Ascending aorta (tissue), 2 donors: ENCODE measurements at places on chromosomes 2 and 18. TPM values are rescaled to one million over a fixed set of nuclear protein-coding genes. Genes with fewer than 3 reads are reported as not detected.

DNA sequence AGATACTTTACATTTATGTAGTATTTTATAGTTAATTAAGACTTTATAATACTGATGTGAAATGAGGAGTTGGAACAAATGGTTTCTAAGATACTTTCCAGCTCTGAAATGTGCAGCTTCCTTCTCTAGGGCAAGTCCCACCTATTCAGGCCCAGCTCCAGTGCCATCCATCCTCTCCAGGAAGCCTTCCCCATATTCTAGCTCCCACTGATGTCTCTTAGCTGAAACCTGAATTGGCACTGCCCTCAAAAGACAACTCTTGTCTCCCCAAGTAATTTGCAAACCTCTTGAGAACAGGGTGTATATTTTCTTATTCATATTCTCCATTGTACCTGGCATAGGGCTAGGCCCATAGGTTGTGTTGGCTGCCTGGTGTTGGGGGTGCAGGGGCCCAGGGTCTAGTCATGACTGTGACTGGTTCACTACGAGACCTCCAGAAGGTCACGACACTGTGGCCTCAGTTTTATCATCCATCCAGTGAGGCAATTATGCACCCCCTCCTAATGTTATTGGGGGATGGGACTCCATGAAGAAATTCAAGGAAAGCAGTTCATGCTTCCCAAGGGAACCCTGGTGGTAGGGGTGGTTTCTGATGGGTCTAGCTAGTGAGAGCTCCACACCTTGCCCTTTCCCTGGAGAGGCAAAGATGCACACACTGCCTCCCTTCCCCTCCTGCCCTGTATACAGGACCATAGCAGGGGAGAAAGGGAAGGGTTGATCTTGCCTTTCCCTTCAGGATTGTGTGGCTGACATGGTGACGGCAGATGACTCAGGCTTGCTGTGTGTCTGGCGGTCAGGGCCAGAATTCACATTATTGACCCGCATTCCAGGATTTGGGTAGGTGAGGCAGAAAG lies 2.8 kb downstream of the WDR54 start:
- H3K27ac ChIP-seq = no peak overlapping the region
- DNase-seq = no peak
- peaks cover 3% of the 10 kb centered on the region for H3K4me1 ChIP-seq
- no peak overlapping the region for H3K4me3 ChIP-seq

DNA sequence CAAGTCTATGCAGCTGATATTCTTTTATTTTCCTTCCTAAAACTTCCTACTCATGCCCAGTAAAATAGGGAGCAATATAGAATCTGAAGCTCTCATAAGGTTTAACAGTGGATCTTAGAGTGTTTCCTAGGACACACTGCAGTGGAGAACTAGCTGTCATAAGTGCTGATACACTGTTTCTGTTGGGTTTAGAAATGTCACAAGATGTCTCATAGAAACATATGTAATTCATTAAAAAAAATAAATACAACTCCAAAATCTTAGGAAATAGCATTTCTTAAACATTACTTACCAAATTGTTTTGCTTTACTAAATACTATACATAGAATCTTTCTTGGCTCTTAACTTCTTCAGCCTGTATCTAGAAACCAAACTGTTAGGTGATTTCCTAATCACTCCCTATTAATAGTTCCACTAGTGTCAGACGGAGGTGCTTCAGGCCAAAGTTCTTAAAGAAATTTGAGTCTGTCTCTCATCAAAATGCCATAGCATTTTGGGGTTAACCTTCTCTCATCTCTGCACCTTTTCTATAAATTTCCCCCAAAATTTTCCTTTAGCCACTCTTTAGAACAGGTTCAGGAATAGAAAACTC lies 93.7 kb downstream of the CERKL start:
- no peaks in the 10 kb centered on the region for H3K4me1 ChIP-seq
- H3K27ac ChIP-seq = no peak overlapping the region
- no peak for DNase-seq
- H3K36me3 ChIP-seq = no peaks in the 10 kb centered on the region
- H3K4me3 ChIP-seq = no peak overlapping the region
- no peaks in the 10 kb centered on the region for H3K27me3 ChIP-seq

Gene PPP1R7
- 4.2 TPM for total RNA-seq

- no peak for DNase-seq
- no peak overlapping the region for H3K27ac ChIP-seq
- no peaks in the 10 kb centered on the region for H3K27me3 ChIP-seq
- H3K4me1 ChIP-seq = no peaks in the 10 kb centered on the region
- H3K4me3 ChIP-seq = no peak overlapping the region
These were observed 89.7 kb downstream of the FARSB start for GRCh38 chr2:222566229-222566628.

- H3K4me1 ChIP-seq = no peaks in the 10 kb centered on the region
- H3K4me3 ChIP-seq = no peak overlapping the region
- DNase-seq = no peak
- H3K36me3 ChIP-seq = no peaks in the 10 kb centered on the region
These were observed 6.1 kb upstream of the FOXI3 start for GRCh38 chr2:88458633-88459032.

Gene TMEM198
- 6.0 TPM for total RNA-seq

- no peaks in the 10 kb centered on the region for H3K4me1 ChIP-seq
- H3K36me3 ChIP-seq = no peaks in the 10 kb centered on the region
- H3K27ac ChIP-seq = peak overlapping the region; percentile 37
- H3K27me3 ChIP-seq = no peaks in the 10 kb centered on the region
- DNase-seq = no peak
These were observed 4.9 kb downstream of the MAP3K2 start for GRCh38 chr2:127382831-127383230.

DNA sequence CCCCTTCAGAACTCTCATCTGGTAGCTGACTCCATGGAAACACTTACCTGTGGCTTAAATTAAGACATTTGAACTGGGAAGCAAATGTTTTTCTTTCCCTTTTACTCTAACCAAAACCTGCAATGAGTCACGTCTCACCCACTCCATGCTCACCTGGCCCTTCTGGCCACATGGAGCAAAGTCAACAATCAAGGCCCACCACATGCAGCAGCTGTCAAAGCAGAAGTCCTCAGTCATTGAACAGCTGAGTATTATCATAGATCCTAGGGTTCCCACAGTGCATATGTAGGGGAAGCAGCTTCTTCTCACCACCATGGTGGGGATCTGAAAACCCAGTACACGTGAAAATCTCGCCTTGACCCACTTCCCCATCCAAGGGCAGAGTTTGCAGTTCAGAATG lies 12.3 kb upstream of the MEP1B start:
- no peaks in the 10 kb centered on the region for H3K36me3 ChIP-seq
- DNase-seq = no peak
- H3K4me3 ChIP-seq = no peak overlapping the region
- H3K27me3 ChIP-seq = no peaks in the 10 kb centered on the region
- no peaks in the 10 kb centered on the region for H3K4me1 ChIP-seq
- H3K27ac ChIP-seq = no peak overlapping the region

GRCh38 chr2:239147376-239147775 lies 253.4 kb downstream of the HDAC4 start:
- H3K27ac ChIP-seq = no peak overlapping the region
- H3K27me3 ChIP-seq = no peaks in the 10 kb centered on the region
- no peak for DNase-seq
- H3K36me3 ChIP-seq = no peaks in the 10 kb centered on the region
- H3K4me1 ChIP-seq = no peaks in the 10 kb centered on the region
- no peak overlapping the region for H3K4me3 ChIP-seq

DNA sequence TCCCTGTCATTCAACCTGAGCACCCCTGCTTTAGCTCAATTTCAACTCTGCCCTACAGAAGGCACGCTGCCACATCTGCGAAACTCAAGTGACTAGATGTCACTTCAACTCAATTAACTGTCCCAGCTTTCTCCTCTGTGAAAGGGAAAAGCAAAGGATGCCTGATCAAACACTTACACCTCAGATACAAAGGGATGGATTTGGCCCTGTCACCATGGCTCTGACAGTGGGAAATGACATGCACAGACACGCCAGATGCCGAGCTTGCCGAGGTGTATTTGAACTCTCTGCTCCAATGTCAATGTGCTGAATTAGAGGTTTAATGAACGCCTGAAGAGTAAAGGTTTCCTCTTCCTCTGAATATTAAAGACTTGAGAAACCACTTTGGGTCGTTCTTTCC lies 481.1 kb downstream of the CBLN2 start:
- H3K27me3 ChIP-seq = no peaks in the 10 kb centered on the region
- H3K27ac ChIP-seq = no peak overlapping the region
- no peaks in the 10 kb centered on the region for H3K36me3 ChIP-seq

DNA sequence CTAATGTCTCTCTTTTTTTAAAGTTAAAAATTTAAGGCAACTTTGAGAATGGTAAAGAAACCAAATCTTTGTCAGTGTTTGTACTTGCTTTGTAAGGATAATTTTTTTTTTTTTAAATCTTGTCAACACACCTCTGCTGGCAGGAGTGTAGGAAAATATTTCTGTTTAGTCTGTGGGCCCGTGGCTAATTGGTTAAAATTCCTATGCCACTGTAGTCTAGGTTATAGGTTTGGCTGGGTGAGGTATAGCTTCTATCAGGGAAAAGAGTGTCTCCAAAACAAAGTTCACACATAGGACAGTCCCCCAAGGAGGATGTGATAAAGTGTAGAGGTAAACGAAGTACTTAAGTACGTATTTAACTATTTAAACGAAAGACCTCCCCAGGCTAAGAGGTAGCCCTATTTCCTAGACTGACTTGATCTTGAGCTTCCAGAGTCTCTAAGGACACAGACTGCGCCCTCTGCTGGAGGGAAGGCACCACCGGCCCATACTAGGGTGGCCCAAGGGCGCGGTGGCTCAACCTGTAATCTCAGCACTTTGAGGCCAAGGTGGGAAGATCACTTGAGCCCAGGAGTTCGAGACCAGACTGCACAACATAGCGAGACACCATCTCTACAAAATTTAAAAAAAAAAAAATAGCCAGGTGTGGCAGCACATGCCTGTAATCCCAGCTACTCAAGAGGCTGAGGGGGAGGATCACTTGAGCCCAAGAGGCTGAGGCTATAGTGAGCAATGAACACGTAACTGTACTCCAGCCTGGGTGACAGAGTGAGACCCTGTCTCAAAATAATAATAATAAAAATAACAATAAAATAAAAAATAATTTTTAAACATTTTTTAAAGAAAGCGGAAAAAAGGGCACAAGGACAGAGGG lies 8.9 kb downstream of the TEX44 start:
- no peaks in the 10 kb centered on the region for H3K36me3 ChIP-seq
- peak overlapping the region; percentile 28 for H3K27ac ChIP-seq
- DNase-seq = no peak

Gene REG1B
- total RNA-seq = not detected

Gene XDH
- not detected for total RNA-seq

GRCh38 chr2:167602122-167602521 lies 645.3 kb downstream of the STK39 start:
- H3K27me3 ChIP-seq = no peaks in the 10 kb centered on the region
- no peaks in the 10 kb centered on the region for H3K4me1 ChIP-seq
- no peaks in the 10 kb centered on the region for H3K36me3 ChIP-seq
- no peak overlapping the region for H3K4me3 ChIP-seq
- DNase-seq = no peak

DNA sequence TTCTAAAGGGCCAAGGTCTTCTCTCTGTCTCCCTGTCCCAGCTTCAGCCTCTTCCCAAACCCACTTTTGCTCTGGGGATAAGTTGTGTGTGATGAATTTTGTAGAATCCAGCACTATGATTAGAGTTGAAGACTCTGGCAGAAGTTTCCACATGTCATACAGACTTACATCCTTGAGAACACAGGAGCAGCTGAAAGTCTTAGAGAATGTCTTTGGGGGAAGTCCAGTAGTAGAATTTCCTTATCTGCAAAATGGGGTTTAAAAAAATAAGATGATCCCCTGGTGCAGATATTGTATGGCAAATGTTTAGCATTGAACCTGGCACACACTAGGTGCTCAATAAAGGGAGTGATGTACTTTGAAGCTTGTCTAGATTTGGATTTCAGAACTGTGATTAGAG lies 65.2 kb downstream of the TMEM247 start:
- DNase-seq = no peak
- peaks cover 16% of the 10 kb centered on the region for H3K36me3 ChIP-seq
- H3K27me3 ChIP-seq = no peaks in the 10 kb centered on the region
- peak overlapping the region; percentile 36 for H3K4me3 ChIP-seq
- peaks cover 13% of the 10 kb centered on the region for H3K4me1 ChIP-seq
- H3K27ac ChIP-seq = peak overlapping the region; percentile 83

- H3K4me1 ChIP-seq = no peaks in the 10 kb centered on the region
- no peaks in the 10 kb centered on the region for H3K27me3 ChIP-seq
- DNase-seq = no peak
- no peaks in the 10 kb centered on the region for H3K36me3 ChIP-seq
- H3K4me3 ChIP-seq = no peak overlapping the region
- no peak overlapping the region for H3K27ac ChIP-seq
These were observed 25.0 kb upstream of the RAPGEF4 start for GRCh38 chr2:172710584-172711047.

Gene CFC1B
- not detected for total RNA-seq

Gene SAG
- not detected for total RNA-seq

Gene ACMSD
- total RNA-seq = not detected

Gene SLC30A3
- total RNA-seq = 7.6 TPM

GRCh38 chr2:37920570-37920969 lies 4.5 kb upstream of the RMDN2 start:
- H3K36me3 ChIP-seq = no peaks in the 10 kb centered on the region
- no peaks in the 10 kb centered on the region for H3K4me1 ChIP-seq
- no peaks in the 10 kb centered on the region for H3K27me3 ChIP-seq
- no peak for DNase-seq
- no peak overlapping the region for H3K4me3 ChIP-seq

Gene MC5R
- total RNA-seq = not detected

DNA sequence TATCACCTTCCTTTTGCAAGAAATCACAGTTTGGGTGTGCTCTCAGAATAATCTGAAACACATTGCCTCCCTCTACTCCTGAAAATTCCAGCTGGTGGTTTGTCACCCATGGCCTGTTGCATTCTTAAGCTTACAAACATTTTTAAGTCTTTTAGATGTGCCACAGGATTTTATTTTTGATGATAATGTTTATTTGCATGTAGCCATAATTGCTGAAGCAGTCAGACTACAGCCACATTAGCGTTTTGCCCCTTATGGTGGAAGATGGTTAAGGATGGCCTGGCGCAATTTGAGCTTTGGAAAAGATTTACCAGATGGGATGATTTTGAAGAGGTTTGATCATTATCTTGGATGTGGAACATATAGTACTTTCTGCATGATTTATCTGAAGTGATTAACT lies 439.5 kb downstream of the MEIS1 start:
- no peak overlapping the region for H3K4me3 ChIP-seq
- H3K4me1 ChIP-seq = no peaks in the 10 kb centered on the region
- H3K36me3 ChIP-seq = no peaks in the 10 kb centered on the region
- DNase-seq = no peak
- no peaks in the 10 kb centered on the region for H3K27me3 ChIP-seq

- no peak for DNase-seq
- H3K27ac ChIP-seq = peak within 1 kb of the TSS; percentile 91
- no peaks in the 10 kb centered on the region for H3K27me3 ChIP-seq
These were observed at the start of gene PID1 for GRCh38 chr2:229270551-229271410. Gene PID1 (minus strand): TSS chr2:229271287. CDS start chr2:229271043, 244 bp downstream.

DNA sequence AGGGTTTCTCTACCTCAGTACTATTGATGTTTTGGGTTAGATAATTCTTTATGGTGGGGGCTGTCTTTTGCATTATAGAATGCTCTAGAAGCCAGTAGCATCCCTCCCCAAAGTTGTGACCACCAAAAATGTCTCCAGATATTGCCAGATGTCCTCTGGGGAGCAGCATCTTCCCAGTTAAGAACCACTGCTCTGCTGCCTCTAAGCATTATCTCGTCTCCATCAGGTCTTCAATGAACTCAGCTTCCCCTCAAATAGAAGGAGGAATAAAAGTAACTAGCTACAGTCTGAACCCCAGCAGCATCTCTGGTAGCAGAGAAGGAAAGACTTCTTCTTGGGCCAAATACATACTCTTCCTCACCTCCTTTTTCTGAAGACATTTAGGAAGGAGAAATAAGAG lies 244.1 kb downstream of the AGPS start:
- no peak overlapping the region for H3K4me3 ChIP-seq
- H3K36me3 ChIP-seq = no peaks in the 10 kb centered on the region
- H3K4me1 ChIP-seq = no peaks in the 10 kb centered on the region
- no peak overlapping the region for H3K27ac ChIP-seq
- no peak for DNase-seq

Gene CTAGE1
- total RNA-seq = not detected

Gene MC2R
- not detected for total RNA-seq

Gene IL1RL1
- total RNA-seq = 3.4 TPM
